Cardiac muscle cell (in vitro differentiated cells and primary cell): ENCODE measurements at places on chromosomes 13 and 19. TPM values are rescaled to one million over a fixed set of nuclear protein-coding genes. Genes with fewer than 3 reads are reported as not detected.
A peak's percentile ranks its signal among the peaks of the same experiment; 100 is the strongest.

ZNF837 gene
- total RNA-seq: 9.1 and 12.6 TPM in 2 replicates

DNA sequence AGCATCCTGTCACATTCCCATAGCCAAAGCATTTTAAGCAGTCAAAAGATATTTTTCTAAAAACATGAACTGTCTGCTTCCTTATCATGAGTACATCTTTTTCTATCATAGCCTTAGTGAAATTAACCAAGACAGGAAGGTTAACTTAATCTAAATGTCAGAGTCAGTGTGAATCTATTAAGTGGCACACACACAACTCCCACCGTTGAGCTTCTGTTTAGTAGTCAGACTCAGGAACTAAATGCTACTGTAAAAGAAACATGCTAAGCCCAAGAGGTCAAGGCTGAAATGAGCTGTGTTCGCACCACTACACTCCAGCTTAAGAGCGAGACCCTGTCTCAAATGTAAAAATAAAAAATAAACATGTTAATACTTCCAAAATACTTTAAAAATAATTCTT is 7.7 kb upstream of the POU4F1 start:
- no peak for DNase-seq

DNA sequence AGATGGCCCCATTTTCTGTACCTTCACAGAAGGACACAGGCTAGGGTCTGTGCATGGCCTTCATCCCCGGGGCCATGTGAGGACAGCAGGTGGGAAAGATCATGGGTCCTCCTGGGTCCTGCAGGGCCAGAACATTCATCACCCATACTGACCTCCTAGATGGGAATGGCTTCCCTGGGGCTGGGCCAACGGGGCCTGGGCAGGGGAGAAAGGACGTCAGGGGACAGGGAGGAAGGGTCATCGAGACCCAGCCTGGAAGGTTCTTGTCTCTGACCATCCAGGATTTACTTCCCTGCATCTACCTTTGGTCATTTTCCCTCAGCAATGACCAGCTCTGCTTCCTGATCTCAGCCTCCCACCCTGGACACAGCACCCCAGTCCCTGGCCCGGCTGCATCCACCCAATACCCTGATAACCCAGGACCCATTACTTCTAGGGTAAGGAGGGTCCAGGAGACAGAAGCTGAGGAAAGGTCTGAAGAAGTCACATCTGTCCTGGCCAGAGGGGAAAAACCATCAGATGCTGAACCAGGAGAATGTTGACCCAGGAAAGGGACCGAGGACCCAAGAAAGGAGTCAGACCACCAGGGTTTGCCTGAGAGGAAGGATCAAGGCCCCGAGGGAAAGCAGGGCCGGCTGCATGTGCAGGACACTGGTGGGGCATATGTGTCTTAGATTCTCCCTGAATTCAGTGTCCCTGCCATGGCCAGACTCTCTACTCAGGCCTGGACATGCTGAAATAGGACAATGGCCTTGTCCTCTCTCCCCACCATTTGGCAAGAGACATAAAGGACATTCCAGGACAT is 7.0 kb upstream of the CEACAM7 start:
- DNase-seq: no peak

DNA sequence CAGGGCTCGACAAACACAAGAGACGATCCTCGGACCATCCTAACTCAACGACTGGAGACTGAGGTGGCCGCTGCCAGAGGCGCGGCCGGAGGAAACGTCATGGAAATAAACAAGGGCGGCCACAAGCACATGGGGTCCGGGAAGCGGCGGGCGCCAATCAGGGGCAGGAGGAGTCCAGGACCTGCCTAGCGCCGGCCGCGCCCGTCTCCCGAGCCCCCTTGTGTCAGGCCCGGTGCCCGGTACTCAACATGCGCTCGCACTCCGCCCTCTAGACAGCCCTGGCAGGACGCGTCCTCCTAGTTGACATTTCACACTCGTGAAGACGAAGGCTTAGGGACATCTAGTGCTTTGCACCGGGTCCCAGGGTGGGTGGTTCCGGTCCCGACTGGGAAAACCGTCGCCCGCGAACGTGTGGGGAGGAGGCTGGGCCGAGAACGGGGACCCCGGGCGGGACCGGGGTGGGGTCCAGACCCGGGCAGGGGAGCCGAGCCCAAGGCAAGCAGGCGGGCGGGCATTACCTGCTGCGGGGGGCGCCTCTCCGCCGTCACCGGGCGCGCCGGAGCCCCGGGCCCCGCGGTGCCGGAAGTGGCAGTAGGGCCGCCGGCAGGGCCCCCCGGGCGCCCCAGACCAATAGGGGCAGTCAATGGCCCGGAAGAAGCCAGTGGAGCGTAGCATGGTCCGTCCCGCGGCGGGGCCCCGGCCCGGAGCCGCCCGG is 442 bp downstream of the REXO1 start:
- peak; percentile 73 for DNase-seq

- DNase-seq: no peak
Measured at GRCh38 chr19:43782689-43783231, 2.0 kb upstream of the KCNN4 start.
